Aorta (tissue), 5 donors: ENCODE measurements at places on chromosomes 16 and 17. TPM values are rescaled to one million over a fixed set of nuclear protein-coding genes. Genes with fewer than 3 reads are reported as not detected.

GRCh38 chr16:53598511-53599275 is 95.7 kb upstream of the AKTIP start:
- H3K27me3 ChIP-seq, result no peaks in the 10 kb centered on the region
- peaks cover 2% of the 10 kb centered on the region for H3K36me3 ChIP-seq
- H3K4me1 ChIP-seq, result no peaks in the 10 kb centered on the region
- no peak for DNase-seq

SPEM1 gene
- total RNA-seq, result not detected

GRCh38 chr16:55489956-55490265 is 10.9 kb downstream of the MMP2 start:
- no peak overlapping the region for H3K4me3 ChIP-seq
- no peaks in the 10 kb centered on the region for H3K4me1 ChIP-seq
- peaks cover 2% of the 10 kb centered on the region for H3K36me3 ChIP-seq

- H3K4me1 ChIP-seq, result no peaks in the 10 kb centered on the region
- DNase-seq, result no peak
- H3K4me3 ChIP-seq, result no peak overlapping the region
- H3K27ac ChIP-seq, result no peak overlapping the region
- no peaks in the 10 kb centered on the region for H3K27me3 ChIP-seq
- no peaks in the 10 kb centered on the region for H3K36me3 ChIP-seq
These were observed 11.0 kb downstream of the ADORA2B start for GRCh38 chr17:15955793-15956541.

GRCh38 chr17:81200695-81201580 is 21.8 kb downstream of the CEP131 start:
- no peaks in the 10 kb centered on the region for H3K27me3 ChIP-seq
- no peak overlapping the region for H3K4me3 ChIP-seq
- H3K4me1 ChIP-seq, result no peaks in the 10 kb centered on the region
